ENCODE measurements at places on chromosomes 5 and 9.
A peak's percentile ranks its signal among the peaks of the same experiment; 100 is the strongest.

- no peak for DNase-seq
Observed at GRCh38 chr5:113153512-113154097, 177.0 kb downstream of the DCP2 start.

- no peak for DNase-seq
Observed at GRCh38 chr9:127293767-127294166, 29.2 kb downstream of the GARNL3 start.

- no peak for DNase-seq
Observed at GRCh38 chr5:85663708-85664031, 954.1 kb upstream of the COX7C start.

DNA sequence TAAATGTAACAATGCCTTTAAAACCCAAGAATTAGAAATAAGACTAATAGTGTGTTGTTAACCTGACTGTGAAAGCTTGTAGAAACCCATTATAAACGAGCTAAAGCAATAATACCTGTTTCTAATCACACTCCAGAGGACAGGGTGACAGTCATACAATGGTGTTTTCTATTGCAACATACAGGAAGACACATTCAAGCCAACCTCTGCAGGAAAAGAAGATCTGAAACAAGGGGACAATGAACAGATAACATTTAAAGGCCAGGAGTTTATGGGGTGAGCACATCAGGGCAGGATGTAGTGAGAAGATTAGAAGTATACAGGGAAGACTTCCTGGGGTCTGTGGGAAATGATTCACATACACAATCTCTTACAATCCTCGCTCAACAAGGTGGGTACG is 13.8 kb downstream of the BARHL1 start:
- DNase-seq: no peak

GRCh38 chr5:154945695-154946301 is 4.9 kb downstream of the MRPL22 start:
- peak; percentile 43 for DNase-seq

- DNase-seq: no peak
Observed at GRCh38 chr9:87644659-87645058, 81.3 kb upstream of the CTSL start.

GRCh38 chr9:121297389-121297788 is 29.4 kb downstream of the GSN start:
- no peak for DNase-seq

- DNase-seq: no peak
Observed at GRCh38 chr9:304106-304505, 89.4 kb downstream of the DOCK8 start.

- DNase-seq: no peak
Observed at GRCh38 chr9:130927995-130928900, 10.8 kb downstream of the FIBCD1 start.

DNA sequence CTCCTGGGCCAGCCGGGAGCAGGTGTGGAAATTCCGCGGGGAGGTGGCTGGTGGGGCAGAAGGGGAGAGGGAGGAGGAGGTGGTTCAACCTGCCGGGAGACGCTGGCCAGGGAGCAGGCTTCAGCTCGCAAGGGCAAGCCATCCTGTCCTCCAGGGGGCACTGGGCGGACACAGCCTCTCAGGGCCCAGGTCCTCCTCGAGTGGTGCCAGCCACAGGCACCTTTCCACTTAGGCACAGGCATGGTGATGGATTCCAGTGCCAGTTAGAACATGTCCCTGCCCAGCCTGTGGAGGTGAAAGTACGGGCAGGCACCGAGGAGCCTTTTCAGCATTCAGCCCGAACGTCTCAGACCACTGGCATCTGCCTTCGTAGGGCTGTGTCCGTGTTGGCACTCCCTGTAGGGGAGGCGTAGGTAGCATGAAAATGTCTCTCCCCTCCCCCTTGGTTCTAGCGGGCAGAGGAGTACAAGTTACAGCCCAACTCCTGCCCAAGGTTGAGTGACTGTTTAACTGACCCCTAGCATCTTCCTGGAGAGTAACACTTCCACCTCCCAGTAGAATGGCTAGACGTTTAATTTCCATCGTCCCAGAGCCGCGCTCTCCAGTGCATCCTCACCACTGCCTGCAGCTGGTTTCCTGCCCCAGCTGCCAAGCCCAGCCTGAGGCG is 48.9 kb downstream of the DAB2IP start:
- no peak for DNase-seq

DNA sequence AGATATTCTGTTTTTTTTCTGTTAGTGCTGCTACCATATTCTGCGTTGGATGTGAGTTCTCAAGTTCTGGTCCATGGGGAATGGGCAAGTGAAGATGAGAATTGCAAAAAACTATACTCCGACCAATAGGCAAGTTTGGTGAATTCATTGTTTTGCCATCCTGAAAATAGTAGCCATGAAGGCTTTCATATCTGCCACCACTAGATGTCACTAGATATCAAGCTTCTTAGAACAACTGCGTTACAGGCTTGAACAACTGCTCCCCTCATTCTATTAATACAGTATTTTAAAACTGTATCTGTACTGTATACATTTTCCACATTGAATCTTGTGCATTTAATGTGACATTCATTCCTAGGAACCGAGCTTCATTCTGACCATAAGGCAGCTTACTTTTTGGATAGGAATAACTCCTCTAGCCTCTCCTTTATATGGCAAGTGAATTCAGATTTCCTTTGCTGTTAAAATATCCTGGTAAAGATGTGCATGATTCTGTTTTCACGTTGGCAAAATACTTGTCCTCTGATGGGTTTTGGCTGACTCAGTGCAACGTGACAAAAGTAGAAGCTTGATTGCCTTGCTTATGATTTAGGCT is 163.6 kb downstream of the SREK1 start:
- peak; percentile 61 for DNase-seq

DNA sequence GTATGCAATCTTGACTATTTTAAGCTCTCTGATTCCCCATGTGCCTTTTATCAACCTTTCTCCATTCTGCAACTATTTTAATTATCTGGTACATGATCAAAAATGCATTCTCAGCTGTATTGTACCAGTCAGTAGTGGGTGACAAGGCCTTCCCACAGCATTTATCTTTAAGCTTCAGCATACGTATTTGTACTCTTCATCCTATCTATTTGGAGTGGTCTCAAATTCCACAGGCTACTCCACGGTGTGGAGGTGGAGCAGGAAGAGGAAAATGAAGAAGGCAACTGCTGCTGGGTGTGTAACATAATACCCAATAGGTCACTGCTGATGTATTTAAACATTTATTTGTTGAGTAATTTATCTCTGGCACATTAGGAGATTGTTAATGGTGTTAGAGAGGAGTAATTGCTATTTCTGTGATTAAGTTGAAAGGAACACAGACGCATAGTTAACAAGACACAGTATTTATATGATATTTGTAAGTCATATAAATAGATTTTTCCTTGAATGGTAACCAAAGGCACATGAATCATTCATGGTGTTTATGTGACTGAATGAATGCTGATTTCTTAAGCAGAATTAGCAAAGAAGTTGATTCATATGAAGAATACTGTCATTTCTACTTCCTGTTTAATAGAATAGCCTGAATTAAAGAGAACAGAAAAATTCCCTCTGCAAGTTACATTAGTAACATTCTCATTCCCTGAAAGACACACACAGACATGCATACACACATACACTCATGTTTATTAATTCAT is 153.8 kb upstream of the NR3C1 start:
- no peak for DNase-seq

- DNase-seq: no peak
Observed at GRCh38 chr5:172587061-172587405, 54.0 kb upstream of the NEURL1B start.

DNA sequence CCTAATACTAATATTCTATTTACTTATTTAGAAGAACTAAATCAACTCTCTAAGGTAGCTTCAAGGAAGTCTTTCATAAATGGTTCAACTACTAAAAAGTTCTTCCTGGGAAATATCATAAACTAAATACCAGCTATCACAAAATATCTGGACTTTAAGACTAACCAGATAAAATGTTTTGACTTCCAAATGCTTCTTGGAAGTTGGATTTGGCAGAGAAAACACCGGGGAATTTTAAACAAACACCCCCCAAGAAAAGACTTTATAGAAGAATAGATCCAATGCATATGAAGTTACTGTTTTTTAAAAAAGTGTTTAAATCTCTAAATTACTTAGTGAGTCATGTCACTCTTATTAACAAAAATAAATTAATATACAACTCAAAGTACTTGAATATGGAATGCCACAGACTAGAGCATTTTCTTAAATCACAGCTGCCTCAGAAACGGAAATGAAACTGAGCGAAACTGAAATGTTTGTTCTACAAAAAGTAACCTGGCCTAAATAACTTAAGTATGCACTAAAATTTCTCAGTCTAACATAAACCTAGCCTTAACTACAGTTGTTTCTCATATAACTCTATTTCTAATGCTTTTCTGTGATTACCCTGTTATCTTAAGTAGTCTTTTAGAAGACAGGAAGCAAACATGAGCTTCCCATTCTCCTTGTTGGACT is 6.8 kb downstream of the ABCA1 start:
- DNase-seq: no peak

- no peak for DNase-seq
Observed at GRCh38 chr5:138033907-138034306, 1.0 kb upstream of the FAM13B start.

- no peak for DNase-seq
Observed at GRCh38 chr5:91776249-91776648, 393.1 kb upstream of the ARRDC3 start.

GRCh38 chr5:136458481-136458880 is 93.1 kb upstream of the TRPC7 start:
- DNase-seq: no peak

GRCh38 chr5:99037668-99038067 is 108.9 kb upstream of the CHD1 start:
- peak; percentile 56 for DNase-seq

DNA sequence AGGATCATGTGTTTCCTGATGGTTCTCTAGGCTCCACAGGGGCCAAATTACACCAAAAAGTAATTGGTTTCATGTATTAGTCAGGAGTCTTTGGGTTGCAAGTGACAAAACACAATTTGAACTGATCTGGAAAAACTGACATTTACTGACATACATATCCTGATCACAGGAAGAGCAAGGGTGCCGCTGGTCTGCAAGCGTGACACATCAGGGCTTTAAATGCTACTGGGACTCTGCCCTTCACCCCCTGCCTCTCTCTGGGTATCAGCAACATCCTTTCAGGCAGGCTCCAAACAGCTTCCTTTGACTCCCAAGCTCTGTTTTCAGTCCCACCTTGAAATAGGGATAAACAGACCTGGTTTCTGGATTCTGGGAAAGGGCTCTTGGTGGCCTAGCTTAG is 197.5 kb downstream of the PALM2AKAP2 start:
- no peak for DNase-seq

GRCh38 chr5:77337686-77338085 is 127.2 kb downstream of the PDE8B start:
- DNase-seq: no peak

DNA sequence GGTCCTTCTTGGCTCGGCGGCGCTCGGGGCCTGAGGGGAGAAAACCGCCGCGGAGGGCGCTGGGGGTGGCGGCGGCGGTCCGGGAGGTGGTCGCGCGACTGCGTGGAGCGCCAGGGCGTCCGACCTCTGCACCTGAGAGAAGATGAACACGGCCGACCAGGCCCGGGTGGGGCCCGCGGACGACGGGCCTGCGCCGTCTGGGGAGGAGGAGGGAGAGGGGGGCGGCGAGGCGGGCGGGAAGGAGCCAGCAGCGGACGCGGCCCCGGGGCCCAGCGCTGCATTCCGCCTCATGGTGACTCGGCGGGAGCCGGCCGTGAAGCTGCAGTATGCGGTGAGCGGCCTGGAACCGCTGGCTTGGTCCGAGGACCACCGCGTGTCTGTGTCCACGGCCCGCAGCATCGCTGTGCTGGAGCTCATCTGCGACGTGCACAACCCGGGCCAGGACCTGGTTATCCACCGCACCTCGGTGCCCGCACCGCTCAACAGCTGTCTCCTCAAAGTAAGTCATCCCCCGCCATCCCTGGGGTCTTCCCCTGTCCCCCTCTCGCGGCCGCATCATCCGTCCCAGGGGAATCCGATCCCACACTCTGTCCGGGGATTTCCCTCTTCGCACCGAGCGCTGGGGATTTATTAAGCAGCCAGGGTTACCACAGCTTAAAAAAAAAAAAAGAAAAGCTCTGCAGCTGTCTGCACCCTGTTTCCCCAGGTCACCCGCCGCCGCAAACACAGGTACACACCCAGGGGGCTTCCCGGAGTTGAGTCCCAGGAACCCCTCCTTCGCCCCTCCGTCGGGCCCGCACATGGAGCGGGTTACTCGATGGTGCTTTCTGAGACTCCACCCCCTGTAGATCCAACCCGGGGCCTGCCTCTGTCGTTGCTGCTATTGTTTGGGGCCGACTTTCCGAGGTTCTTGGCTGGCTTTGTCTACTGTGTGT is at the start of gene GTF3C4:
GTF3C4 (plus strand) TSS at position 8 of the 935 bp plus-strand sequence; CDS start at position 143, 135 bp downstream.
- peak; percentile 61 for DNase-seq

GRCh38 chr5:159059722-159060121 is 40.0 kb downstream of the EBF1 start:
- no peak for DNase-seq

DNA sequence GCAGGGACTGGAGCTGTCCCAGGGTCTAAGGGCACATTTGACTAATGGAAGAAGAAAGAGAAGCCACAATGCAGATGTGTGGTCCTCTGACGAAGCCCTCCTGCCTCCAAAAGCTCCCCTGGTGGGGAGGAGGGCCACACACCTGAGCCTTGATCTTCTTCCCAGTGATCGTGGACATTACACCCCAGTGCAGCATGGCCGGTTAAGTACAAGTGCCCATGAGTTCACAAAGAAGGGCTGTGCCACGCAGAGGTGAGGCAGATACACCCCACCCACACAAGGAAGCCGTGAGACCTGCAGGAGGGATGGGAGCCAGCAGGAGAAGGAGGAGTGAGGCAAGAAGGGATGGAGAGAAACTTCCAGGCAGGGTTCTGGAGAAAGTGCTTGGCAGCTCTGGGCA is 199.0 kb upstream of the MVB12B start:
- DNase-seq: no peak

DNA sequence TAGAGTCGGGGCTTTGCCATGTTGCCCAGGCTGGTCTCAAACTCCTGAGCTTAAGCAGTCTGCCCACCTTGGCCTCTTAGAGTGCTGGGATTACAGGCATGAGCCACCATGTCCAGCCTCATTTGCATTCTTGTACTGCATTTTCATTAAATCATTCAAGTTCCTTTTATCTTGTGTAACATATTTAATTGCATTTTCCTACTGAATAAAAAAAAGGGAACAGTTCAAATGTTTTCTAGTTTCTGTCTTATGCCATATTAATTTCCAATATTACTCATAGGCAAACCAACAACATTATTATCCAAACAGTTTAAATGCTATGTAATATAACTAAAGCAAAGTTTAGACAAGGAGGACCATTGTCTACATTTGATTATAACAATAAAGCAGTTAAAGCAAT is 6.1 kb downstream of the SLC31A1 start:
- DNase-seq: no peak

- no peak for DNase-seq
Observed at GRCh38 chr9:14345354-14346230, 31.7 kb upstream of the NFIB start.

Data from CD4-positive, alpha-beta T cell treated with Interferon alpha-2 for 1 hour (primary cell).